Hematopoietic multipotent progenitor cell treated with erythropoietin and hydrocortisone succinate and interleukin-3 and kit ligand, for 8 days (in vitro differentiated cells): ENCODE measurements at places on chromosomes 11 and 22.
A peak's percentile ranks its signal among the peaks of the same experiment; 100 is the strongest.

DNA sequence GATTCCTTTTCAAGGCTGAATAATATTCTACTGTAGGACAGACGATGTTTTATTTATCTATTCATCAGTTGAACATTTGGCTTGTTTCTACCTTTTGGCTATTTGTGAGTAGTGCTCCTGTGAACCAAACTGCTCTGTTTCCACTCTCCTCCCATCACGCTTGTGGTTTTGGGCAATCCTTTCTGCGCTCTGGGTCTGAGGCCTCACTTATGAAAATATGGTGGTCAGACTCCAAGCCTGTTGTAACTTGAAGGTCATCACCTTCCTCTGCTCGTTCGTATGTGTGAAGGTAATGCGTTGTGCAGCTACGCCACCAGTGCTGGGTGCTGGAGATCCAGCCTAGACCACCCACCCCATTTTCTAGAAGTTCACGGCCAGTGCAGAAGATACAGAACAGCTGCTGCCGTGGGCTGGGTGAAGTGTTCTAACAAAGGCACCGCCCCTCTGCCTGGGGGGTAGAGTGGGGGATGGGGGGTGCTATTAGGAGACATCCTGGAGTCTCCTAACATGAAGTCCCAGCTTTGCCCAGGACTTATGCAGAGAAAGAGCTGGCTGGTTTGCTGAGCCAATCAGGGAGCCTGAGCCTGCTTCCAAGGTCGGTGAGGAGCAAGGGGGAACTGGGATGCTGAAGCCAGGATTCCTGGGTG lies 21.0 kb downstream of the PTPN5 start:
- DNase-seq = no peak

DNA sequence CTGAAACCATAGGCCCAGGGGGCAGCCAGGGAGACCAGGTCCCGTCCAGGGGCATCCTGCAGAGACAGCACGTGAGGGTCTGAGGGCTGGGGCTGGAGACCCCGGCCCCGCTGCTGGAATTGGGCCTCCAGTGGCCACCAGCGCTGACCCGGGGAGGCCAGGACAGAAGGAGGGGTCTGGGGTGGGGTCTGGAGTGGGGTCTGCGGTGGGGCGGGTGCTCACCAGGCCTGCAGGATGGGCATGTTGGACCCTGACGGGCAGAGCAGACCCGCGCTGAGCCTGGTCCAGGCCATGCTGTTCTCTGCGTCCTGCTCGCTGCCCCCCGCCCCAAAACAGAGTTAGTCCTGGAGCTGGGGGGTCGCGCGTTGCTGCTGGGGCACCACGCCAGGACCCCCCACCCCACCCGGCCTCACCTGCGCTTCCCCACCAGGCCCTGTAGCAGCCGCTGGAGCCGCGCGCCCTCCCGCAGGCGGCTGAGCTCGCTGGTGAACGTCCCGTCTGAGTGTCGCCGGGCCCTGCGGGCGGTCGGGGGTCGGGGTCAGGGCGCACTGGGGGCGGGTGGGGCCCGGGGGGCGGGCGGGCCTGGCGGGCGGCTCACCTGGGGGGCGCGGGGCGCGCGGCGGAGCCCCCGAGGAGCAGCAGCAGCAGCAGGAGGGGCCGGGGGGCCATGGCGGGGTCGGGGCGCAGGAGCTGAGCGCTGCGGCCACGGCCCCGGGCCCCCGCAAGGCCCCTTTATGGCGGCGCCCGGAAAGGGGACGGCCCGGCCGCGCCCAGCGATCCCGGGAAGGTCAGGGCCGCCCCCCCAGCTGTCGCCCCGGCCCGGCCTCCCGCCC lies at the start of gene SCT:
TSS of gene SCT (minus strand) at position 707 of the 833 bp plus-strand sequence. CDS start at position 669, 38 bp downstream.
- DNase-seq = no peak

GRCh38 chr22:48438800-48439559 lies 1388.7 kb downstream of the BRD1 start:
- peak; percentile 1 for DNase-seq

DNA sequence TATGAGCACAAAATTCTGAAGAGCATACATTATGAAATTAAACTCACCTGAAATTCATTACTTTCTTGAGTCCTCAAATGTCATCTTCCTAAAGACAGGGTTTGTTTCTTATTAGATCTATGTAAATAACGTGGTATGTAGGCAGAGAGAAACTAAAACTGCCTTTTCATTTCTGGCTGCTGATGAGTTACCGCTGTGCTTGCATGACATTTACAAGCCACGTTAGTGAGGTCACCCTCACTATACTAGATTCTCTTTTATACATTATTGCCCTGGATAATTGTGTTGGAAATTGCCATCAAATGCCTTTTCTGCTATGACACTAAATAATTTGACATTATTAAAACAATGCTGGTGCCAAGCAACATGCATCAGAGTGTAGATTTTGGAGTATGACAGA lies 748.3 kb upstream of the ANO3 start:
- no peak for DNase-seq
